ENCODE measurements at places on chromosomes 5 and 9.

DNA sequence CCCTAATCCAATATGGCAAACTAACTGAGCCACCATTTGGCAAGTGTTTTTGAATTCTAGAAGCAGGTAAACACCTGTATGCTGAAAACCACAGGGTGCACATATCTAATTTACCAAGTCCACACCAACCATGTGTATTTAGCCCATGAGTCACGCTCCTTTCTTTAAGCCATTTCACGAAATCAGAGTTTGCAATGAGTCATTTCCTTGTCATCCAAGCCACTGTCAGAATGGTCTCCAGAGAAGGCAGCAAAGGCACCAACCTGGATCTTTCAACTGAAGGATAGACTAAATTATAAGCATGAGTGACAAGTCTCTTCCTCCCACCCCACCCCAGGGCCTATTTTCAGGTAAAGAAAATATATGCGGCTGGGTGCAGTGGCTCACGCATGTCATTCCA is 110.0 kb downstream of the PAX5 start:
- H3K27ac ChIP-seq: no peak overlapping the region
- H3K4me1 ChIP-seq: no peaks in the 10 kb centered on the region
- peaks cover 14% of the 10 kb centered on the region for H3K27me3 ChIP-seq
- no peak for DNase-seq
- no peaks in the 10 kb centered on the region for H3K36me3 ChIP-seq
- H3K4me3 ChIP-seq: no peak overlapping the region

- H3K36me3 ChIP-seq: no peaks in the 10 kb centered on the region
- no peaks in the 10 kb centered on the region for H3K4me1 ChIP-seq
- peaks cover 3% of the 10 kb centered on the region for H3K27me3 ChIP-seq
- no peak for DNase-seq
- no peak overlapping the region for H3K27ac ChIP-seq
Measured at GRCh38 chr9:109192732-109193361, 25.8 kb upstream of the FRRS1L start.

- no peaks in the 10 kb centered on the region for H3K27me3 ChIP-seq
- H3K4me1 ChIP-seq: no peaks in the 10 kb centered on the region
- H3K4me3 ChIP-seq: no peak overlapping the region
Measured at GRCh38 chr5:121797681-121798518, 53.8 kb upstream of the FTMT start.

GRCh38 chr5:14281746-14282181 is 138.6 kb downstream of the TRIO start:
- H3K36me3 ChIP-seq: no peaks in the 10 kb centered on the region
- no peak overlapping the region for H3K4me3 ChIP-seq
- no peak for DNase-seq
- no peaks in the 10 kb centered on the region for H3K4me1 ChIP-seq

DNA sequence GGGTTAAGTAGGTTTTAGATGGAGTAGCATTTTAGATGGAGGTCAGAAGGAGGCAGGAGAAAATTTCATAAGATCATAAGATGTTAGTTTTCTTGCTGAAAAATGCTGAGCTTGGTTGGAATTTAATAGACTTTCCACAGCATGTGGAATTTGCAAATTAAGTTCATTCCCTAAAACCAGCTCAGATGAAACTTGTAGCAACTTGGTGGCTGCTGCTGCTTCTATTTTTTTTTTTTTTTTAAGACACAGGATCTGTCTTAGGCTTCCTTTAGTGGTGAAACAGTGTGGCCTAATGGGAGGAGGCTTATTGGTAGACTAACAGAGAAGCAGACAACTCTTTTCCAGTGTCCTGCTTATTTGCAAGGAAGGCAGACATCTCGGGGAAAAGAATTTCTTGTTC is 154.5 kb downstream of the AOPEP start:
- no peak overlapping the region for H3K4me3 ChIP-seq
- H3K27ac ChIP-seq: no peak overlapping the region
- no peak for DNase-seq
- no peaks in the 10 kb centered on the region for H3K27me3 ChIP-seq
- no peaks in the 10 kb centered on the region for H3K36me3 ChIP-seq
- H3K4me1 ChIP-seq: peaks cover 8% of the 10 kb centered on the region

- no peaks in the 10 kb centered on the region for H3K36me3 ChIP-seq
- H3K27ac ChIP-seq: no peak overlapping the region
- DNase-seq: no peak
- H3K4me3 ChIP-seq: no peak overlapping the region
Measured at GRCh38 chr5:167943343-167943742, 348.1 kb upstream of the WWC1 start.

- H3K27me3 ChIP-seq: no peaks in the 10 kb centered on the region
- no peak overlapping the region for H3K4me3 ChIP-seq
- no peak overlapping the region for H3K27ac ChIP-seq
- no peaks in the 10 kb centered on the region for H3K36me3 ChIP-seq
- no peak for DNase-seq
Measured at GRCh38 chr5:74966141-74967026, 86.0 kb downstream of the GCNT4 start.

DNA sequence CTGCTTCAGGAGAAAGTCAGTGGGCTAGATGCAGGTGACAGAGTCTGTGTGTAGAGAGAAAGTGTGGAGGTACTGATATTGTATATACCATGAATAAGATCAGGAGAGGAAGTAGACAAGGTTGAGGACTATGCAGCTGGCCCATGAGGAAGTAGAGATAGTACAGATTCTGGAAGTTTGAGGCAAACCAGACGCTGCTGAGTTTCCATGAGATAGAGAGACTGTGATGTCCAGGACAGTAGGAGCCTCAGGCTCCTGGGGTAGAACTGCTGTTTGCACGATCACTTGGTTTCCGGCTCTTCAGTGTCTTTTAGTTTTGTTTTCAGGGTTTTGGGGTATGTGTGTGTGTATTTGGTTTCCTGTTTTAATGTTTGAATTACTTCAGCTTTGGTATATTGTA is 13.6 kb downstream of the OTULINL start:
- DNase-seq: no peak
- peak overlapping the region; percentile 75 for H3K27ac ChIP-seq
- H3K36me3 ChIP-seq: no peaks in the 10 kb centered on the region
- H3K27me3 ChIP-seq: no peaks in the 10 kb centered on the region
- H3K4me3 ChIP-seq: peak overlapping the region; percentile 33

DNA sequence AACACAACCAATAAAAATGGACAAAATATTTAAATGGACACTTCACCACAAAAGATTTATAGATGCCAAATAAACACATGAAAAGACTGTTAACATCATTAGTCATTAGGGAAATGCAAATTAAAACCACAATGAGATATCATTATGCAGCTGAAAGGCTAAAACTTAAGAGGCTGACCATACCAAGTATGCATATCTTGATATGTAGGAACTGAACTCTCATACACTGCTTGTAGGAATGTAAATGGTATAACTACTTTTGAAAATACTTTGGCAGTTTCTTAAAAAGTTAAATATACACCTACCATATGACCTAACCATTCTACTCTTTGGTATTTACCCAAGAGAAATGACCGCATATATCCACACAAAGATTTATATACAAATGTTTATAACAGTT is 13.6 kb upstream of the ADAMTS12 start:
- no peaks in the 10 kb centered on the region for H3K36me3 ChIP-seq
- no peak overlapping the region for H3K4me3 ChIP-seq
- DNase-seq: no peak
- H3K4me1 ChIP-seq: no peaks in the 10 kb centered on the region
- no peak overlapping the region for H3K27ac ChIP-seq

GRCh38 chr5:154236536-154237375 is 46.2 kb downstream of the GALNT10 start:
- no peaks in the 10 kb centered on the region for H3K27me3 ChIP-seq
- no peaks in the 10 kb centered on the region for H3K36me3 ChIP-seq
- no peak overlapping the region for H3K4me3 ChIP-seq
- peaks cover 10% of the 10 kb centered on the region for H3K4me1 ChIP-seq

DNA sequence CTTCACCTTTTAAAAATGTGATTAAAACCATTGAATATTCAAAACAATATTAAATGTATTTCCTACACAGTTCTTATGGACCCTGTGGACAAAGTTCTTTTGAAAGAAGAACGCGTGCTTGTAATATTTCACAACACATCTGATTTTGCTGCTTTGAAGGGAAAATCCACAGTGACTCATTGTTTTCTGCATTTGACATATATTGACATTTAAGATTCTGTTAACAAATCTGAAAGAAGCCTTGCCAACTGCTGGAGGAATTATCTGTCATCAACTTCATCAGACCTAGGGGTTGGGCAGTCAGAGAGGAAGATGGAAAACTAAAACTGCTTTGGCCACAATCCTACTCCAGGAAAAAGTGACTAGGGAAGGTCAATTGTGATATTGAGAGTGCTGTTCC is 56.9 kb upstream of the RASEF start:
- H3K27me3 ChIP-seq: no peaks in the 10 kb centered on the region
- H3K4me3 ChIP-seq: no peak overlapping the region
- no peak for DNase-seq
- no peak overlapping the region for H3K27ac ChIP-seq
- no peaks in the 10 kb centered on the region for H3K36me3 ChIP-seq
- no peaks in the 10 kb centered on the region for H3K4me1 ChIP-seq

GRCh38 chr5:141947316-141947715 is 10.7 kb downstream of the PCDH12 start:
- no peak overlapping the region for H3K4me3 ChIP-seq
- H3K4me1 ChIP-seq: peaks cover 13% of the 10 kb centered on the region
- H3K36me3 ChIP-seq: no peaks in the 10 kb centered on the region

DNA sequence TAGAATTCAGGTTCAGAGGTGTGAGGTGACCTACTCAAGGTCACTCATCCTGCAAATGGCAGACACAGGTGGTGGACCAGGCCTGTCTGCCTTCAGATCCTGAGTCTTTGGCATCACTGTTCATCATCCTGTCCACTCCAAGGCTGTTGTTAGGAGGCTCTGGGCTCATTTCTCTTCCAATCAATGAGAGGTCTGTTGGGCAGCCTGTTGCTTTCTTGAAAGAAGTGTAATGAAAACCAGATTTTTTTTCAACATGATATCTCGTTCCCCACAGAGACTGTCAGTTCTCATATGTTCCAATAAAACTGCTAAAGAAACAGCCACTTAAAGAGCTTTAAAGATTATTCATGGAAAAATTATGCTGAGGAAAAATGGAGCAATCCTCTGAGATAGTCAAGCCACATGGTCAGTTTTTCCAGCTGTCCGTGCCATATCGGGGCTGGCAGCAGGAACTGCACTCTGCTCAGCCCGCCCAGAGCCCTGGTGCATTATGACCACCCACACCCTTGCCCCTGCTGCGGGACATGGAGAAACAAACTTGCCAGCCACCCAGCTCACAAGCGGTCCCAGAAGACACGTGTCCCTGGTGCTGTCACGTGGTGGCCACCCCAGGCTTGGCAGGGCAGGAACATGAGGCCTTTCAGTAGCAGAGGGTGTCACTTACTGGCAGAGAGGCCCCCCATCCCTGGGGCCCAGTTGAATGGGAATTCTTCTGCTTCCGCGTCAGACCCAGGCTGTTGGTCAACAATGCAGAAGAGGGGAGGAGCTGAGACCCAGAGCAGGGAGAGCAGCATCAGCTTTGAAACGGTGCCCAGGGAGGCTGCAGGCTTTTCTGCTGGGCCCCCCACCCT is 63.7 kb upstream of the ANGPTL2 start:
- no peaks in the 10 kb centered on the region for H3K36me3 ChIP-seq
- H3K27ac ChIP-seq: no peak overlapping the region
- H3K4me3 ChIP-seq: no peak overlapping the region

DNA sequence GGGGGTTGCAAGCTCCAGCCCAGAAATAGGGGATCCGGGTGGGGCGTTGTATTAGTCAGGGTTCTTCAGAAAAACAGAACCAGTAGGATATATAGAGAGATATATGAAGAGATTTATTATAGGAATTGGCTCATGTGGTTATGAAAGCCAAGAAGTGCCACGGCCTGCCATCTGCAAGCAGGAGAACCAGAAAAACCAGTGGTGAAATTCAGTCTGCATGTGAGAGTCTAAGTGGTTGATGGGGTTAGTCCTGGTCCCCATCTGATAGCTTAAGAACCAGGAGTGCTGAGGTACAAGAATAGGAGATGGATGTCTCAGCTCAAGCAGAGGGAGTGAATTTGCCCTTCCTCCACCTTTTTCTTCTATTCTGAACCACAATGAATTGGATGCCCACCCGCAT is 123.4 kb upstream of the APC start:
- peaks cover 3% of the 10 kb centered on the region for H3K27me3 ChIP-seq
- H3K4me3 ChIP-seq: no peak overlapping the region
- H3K36me3 ChIP-seq: no peaks in the 10 kb centered on the region
- DNase-seq: no peak
- no peaks in the 10 kb centered on the region for H3K4me1 ChIP-seq

- H3K27me3 ChIP-seq: no peaks in the 10 kb centered on the region
- H3K4me3 ChIP-seq: no peak overlapping the region
- DNase-seq: no peak
- H3K36me3 ChIP-seq: peaks cover 85% of the 10 kb centered on the region
- no peak overlapping the region for H3K27ac ChIP-seq
- peaks cover 50% of the 10 kb centered on the region for H3K4me1 ChIP-seq
Measured at GRCh38 chr9:113538131-113538530, 74.6 kb downstream of the RGS3 start.

GRCh38 chr5:26802944-26803343 is 235.4 kb downstream of the CDH9 start:
- no peaks in the 10 kb centered on the region for H3K36me3 ChIP-seq
- H3K27ac ChIP-seq: no peak overlapping the region
- H3K4me1 ChIP-seq: no peaks in the 10 kb centered on the region
- no peak for DNase-seq

DNA sequence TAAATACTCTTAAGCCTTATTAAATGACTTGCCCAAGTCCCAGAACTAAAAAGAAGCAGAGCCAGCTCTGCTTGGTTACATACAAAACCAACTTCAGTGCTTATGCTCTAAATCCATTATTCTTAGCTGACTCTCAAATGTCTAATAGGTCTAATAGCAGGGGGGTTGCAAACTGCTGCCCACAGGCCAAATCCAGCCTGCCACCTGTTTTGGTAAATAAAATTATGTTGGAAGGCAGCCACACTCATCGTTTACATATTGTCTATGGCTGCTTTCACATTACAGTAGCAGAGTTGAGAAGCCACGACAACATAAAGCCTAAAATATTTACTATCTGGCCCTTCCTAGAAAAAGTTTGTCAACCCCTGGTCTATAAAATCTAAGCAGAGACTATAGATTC is 69.0 kb downstream of the KLHL3 start:
- H3K36me3 ChIP-seq: no peaks in the 10 kb centered on the region
- H3K4me1 ChIP-seq: peaks cover 6% of the 10 kb centered on the region
- H3K27me3 ChIP-seq: no peaks in the 10 kb centered on the region
- no peak overlapping the region for H3K27ac ChIP-seq
- no peak overlapping the region for H3K4me3 ChIP-seq
- DNase-seq: no peak

DNA sequence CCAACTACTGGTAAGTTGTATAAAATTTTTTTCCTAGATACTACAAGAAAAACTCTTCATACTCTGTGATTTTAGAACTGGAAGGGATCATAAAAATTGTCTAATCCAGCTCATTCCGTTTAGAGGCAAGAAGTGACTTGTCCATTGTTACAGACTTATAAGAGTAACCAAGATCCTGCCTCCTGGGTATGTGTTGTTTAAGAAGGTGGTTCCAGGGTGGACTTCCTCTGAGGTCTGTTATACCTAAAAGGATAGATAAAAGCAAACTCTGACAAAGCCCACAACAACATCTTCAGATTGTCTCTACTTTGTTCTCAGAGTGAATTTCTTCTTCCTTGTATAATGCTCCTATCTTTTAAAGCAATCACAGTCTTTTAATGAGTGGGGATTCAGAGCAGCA is 24.2 kb downstream of the TGFBR1 start:
- no peak overlapping the region for H3K4me3 ChIP-seq
- H3K36me3 ChIP-seq: no peaks in the 10 kb centered on the region
- no peaks in the 10 kb centered on the region for H3K27me3 ChIP-seq
- DNase-seq: no peak
- no peak overlapping the region for H3K27ac ChIP-seq
- H3K4me1 ChIP-seq: peaks cover 60% of the 10 kb centered on the region
